ENCODE measurements at places on chromosomes 2 and 18.

GRCh38 chr2:107932488-107932887, 53.8 kb upstream of the SLC5A7 start:
- no peak for DNase-seq

GRCh38 chr2:102060792-102061191, 69.0 kb downstream of the IL1R2 start:
- DNase-seq = peak; percentile 5

- peak; percentile 24 for DNase-seq
Observed at GRCh38 chr2:17892770-17893534, 14.5 kb downstream of the KCNS3 start.

DNA sequence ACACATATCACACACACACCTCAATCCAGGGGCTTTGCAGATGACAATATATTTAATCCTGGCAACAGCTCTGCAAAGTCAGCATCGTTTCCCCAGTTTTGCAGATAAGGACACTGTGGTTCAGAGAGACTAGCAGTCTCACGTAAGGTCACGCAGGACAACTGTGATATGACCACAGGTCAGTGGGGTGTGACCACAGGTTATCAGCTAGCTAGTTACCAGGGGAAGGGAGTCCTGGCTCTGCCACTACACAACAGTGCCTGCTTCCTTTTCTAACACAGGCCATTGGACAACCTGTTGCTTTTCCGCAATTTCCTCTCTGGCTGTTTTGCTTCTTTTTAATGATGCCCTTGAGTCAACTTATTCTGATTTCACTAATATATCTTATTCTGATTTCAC, 33.3 kb downstream of the RBMS1 start:
- DNase-seq = no peak

DNA sequence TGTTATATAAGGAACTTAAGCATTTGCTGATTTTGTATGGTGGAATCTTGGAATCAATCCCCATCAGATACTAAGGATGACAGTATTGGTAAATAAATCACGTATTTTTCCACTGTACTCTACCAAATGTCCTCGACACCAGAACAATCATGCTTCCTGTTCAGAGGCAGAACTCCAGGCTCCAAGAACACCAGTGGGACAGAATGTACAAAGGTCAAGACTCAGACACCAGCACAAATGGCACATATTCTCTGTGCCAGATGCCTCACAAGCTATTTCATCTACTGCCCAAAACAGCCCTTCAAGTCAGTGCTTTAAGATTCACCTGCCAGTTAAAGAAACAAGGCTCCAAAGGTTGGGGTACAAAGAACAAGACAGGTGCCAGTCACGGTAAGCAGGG, 420.5 kb downstream of the STK39 start:
- DNase-seq = no peak

DNA sequence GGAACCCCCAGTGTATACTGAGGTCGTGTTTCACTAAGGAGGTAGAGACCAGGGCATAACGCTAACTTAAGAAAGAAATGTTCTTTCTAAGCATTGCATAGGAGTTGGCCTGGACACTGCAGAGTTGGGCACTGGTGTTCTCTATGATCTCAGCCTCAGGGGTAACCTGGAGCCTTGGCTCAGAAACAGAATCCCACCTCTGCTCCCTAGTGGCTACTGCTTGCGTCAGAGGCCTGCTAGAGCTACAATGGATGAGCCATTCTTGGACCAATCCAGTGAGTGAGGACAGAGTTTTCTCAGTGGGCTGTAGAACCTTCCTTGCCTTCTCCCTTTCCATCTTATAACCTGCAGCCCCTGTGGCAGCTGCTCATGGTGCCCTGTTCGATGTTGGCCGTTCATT, 324.4 kb upstream of the CELF4 start:
- no peak for DNase-seq

DNA sequence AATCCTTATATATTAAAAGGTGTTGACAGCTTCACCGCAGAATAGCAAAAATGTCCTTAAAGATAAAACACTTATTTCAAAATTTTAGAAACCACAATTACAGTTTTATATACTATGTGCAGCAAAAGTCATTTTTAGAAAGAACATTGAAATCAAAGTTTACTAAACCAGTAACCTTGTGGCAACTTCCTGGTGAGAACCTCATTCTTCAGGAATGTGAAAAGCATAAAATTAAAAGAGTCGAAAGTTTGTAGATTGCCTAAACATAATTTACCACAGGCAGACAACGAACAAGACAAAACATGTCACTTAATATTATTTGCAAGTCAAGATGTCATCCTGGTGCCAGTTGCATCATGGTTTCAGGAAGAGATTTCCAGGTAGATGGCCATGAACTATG, 108.3 kb upstream of the NRP2 start:
- no peak for DNase-seq

GRCh38 chr2:134667541-134667940, 51.3 kb downstream of the TMEM163 start:
- DNase-seq = no peak

DNA sequence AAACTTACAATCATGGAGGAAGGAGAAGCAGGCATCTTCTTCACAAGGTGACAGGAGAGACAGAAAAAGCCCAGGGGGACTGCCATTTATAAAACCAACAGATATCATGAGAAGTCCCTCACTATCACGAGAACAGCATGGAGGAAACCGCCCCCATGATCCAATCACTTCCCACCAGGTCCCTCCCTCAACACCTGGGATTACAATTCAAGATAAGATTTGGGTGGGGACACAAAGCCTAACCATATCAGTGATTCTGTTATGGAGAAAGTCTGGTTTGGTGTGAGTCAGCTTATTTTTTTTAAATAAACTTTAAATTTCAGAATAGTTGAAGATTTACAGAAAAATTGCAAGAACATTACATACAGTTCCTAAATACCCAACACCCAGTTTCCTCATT, 84.7 kb upstream of the SP3 start:
- DNase-seq = no peak

DNA sequence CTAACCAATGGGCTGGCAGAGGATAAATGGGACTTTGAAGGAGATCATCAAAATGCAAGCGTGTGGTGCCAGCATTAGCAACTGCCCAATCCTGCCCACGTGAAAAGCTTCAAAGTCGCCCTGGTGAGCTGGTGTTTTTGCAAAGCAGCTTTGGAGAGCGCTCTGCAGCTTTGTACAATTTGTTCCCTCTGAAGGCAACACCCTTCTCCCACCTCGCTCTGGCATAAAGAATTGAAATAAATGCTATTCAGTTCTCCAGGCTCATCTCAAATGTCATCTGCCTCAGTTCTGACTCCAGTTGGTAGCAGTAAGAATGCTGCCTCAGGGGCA, 3.5 kb downstream of the COPS9 start:
- DNase-seq = no peak

DNA sequence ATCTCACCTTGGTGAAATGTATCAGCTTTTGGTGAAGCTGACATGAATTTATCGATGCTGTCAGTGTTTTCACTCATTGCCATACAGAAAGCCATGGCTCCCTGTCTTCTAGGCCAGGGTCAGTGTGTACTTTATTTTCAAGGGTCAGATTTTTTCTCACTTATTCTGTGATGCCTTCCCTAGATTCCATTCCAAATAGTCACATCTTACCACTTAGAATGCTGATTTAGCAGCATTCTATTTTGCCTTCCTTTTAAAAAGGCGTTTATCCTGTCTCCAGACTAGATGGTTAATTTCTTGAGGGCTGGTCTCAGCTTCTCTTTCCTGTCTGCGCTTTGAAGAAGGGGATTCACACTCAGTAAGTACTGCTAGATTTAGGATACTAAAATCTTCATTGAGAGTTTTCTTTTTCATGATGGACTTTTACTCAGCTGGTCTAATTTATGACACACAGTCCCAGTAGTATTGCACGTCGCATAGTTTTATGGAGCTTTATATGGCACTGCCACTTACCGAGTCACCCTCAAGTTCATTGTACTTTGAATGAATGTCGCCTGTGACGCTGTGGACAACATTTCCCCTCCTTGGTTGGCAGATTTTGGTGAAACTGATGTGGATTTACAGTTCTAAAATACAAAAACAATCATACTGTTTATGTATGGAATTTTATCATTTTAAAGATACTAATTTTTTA, 194.0 kb downstream of the ZNF407 start:
- DNase-seq = no peak

- DNase-seq = no peak
Observed at GRCh38 chr2:24175631-24176187, 856 bp downstream of the FAM228A start.

GRCh38 chr2:149170156-149170555, 131.7 kb downstream of the LYPD6B start:
- no peak for DNase-seq

DNA sequence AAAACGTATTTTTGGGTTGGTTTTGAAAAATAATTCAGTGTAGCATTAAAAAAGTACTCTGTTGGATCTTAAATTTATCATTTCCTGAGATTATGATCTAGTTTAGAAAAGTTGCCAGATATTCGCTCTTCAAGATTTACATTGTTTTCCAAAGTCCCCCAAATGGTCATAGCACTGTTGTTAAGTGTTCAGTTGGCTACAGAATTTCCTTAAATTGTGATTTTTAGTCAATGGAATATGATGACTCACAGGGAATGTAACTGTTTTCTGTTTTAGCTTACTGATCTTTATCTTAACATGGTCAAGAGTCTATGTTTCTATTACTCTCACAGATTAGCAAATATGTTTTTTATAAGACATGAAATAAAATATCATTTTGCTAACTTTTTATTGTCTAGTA, 23.2 kb downstream of the PLCL1 start:
- no peak for DNase-seq

DNA sequence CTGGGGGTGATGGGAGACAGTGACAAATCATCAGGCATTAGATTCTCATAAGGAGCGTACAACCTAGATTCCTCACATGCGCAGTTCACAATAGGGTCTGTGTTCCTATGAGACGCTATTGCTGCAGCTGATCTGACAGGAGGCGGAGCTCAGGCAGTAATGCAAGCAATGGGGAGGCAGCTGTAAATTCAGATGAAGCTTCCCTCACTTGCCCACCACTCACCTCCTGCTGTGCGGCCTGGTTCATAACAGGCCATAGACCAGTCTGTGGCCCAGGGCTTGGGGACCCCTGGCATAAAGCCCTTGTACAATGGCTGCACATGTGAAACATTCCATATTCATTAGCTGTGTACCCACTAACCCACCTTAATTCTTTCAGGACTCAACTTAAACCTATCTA, 18.0 kb downstream of the NMUR1 start:
- no peak for DNase-seq

DNA sequence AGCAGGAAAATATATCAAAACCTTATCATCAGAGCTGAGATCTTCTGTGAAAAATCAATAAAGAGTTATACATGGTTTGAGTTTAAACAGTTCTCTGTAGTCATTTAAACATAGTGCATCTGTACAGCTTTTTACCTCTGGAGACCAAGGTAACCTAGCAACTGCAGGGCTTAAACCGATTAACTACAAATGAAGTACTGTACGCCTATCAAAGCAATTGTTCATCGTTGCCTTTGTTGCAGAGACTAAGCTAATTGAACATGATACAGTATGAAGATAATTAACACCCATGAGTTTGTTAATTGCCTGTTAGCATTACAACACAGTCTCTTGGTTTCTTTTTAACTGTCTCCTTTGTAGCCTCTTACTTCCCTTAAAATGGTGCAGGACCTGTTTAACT, 147.9 kb downstream of the LNPK start:
- DNase-seq = no peak

DNA sequence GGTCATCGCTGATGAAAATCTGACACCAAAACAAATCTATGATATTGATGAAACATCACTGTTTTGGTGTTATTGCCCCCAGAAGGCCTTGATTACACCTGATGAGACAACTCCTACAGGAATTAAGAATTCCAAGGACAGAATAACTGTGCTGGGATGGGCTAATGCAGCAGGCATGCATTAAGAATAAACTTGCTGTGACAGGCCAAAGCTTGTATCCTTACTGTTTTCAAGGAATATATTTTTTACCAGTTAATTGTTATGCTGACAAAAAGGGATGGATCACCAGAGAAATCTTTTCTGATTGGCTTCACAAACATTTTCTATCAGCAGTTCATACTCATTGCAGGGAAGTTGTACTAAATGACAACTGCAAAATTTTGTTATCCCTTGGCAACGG, 278.2 kb downstream of the IKZF2 start:
- DNase-seq = no peak

- no peak for DNase-seq
Observed at GRCh38 chr2:35931626-35932025, 424.0 kb upstream of the CRIM1 start.

DNA sequence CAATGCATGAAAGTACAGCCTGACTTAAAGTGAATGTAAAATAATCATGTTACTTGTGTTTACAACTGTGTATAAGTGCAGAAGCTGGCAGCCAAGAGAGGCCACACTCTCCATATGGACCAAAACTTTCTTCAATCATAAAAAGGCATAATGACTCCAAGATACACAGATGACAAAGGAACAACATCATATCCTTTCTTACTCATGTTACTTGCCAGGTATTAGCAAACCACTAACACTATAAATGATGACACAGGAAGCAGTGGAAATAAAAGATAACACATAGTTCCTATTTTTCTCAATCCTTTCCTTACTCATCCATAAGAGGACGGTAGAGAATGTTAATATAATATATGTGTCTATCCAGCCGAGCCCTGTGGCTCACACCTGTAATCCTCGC, 400.0 kb upstream of the CDH2 start:
- DNase-seq = no peak

GRCh38 chr2:11984316-11985158, 238.1 kb downstream of the LPIN1 start:
- DNase-seq = no peak

DNA sequence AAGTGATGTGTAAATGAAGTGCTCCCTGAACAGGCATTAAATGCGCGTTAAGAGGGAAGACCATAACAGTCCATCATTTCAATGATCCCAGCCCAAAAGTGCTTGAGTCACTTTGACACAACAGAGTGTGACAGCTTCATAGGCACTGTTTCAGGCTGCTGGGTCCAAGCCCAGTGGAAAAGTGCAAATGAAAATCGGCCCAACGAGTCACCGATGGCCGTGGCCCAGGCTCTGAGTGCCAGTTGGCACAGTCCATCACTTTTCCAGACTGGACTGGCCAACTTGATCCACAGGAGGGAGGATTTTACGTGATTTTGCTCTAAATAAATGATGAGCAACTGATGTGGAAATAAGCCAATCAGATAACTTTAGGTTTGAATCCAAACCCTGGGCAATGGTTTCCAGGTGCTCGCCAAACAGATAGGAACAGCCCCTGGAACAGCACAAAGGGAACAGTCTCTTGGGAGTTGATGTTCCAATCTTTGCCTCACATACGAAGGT, 114.0 kb downstream of the SP3 start:
- DNase-seq = no peak

GRCh38 chr2:167862296-167862695, 385.1 kb downstream of the STK39 start:
- DNase-seq = no peak

DNA sequence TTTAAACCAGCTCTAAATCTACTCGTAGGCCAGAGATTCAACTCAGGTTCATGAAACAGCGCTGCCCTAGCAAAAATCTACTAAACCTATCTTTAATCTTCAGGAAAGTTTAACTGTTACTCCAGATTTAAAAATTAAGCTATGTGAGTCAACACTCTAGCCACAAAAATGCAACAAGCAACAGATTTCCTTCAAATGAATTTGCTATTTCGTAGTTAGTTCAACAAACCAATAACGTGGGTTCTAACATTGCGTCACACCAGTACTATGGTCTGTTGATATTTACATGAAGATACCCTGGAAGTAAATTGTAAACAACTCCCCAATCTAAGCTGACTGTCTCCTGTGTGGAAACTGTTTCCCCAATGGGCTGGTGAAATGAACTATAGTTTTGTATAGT, 71.2 kb downstream of the FIGN start:
- DNase-seq = no peak

GRCh38 chr2:62573137-62573731, 67.2 kb upstream of the TMEM17 start:
- DNase-seq = no peak

Measured in mucosa of descending colon (tissue), 3 donors.